AG08396 (cell line): ENCODE measurements at places on chromosomes 7 and 10.

GRCh38 chr7:15972862-15973275 lies 286.4 kb upstream of the MEOX2 start:
- peak; percentile 21 for DNase-seq

DNA sequence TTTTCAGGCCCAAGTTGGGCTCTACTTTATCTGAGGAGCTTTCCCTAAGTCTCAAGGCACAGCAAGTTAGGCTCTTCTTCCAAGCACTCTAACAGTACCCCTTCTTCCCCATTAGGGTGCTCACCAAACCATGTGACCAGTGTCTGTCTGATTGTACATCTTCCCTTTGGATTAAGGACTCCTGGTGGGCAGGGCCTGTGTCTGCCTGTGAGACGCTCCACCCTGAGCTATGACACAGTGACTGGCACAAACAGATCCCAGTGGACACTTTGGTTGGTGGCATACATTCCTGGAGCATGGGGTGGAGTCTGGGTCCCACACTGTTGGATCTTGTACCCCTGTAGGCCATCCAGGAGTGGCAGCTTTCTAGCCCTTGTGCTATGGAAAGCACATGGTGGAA lies 23.8 kb downstream of the PLPP4 start:
- no peak for DNase-seq

DNA sequence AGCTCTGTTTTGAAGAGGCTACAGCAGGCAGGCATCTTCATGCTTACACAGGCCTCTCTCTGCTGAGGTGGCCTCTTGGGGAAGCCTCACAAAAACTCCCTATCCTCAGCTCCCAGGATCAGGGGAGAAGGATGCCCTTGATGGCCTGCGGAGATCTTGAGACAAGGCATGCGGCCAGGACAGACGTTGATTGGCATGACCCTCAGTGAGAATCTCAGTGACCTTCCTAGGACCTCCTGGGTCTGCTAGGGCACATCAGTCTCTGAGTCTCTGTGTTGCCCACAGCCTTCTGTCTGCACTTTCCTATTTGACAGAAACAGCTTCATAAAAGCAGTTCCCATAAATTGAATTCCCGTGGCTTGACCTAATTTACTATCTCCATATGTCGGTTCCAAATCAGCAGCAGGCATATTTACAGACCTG lies 1005.8 kb upstream of the C7orf33 start:
- DNase-seq: no peak

DNA sequence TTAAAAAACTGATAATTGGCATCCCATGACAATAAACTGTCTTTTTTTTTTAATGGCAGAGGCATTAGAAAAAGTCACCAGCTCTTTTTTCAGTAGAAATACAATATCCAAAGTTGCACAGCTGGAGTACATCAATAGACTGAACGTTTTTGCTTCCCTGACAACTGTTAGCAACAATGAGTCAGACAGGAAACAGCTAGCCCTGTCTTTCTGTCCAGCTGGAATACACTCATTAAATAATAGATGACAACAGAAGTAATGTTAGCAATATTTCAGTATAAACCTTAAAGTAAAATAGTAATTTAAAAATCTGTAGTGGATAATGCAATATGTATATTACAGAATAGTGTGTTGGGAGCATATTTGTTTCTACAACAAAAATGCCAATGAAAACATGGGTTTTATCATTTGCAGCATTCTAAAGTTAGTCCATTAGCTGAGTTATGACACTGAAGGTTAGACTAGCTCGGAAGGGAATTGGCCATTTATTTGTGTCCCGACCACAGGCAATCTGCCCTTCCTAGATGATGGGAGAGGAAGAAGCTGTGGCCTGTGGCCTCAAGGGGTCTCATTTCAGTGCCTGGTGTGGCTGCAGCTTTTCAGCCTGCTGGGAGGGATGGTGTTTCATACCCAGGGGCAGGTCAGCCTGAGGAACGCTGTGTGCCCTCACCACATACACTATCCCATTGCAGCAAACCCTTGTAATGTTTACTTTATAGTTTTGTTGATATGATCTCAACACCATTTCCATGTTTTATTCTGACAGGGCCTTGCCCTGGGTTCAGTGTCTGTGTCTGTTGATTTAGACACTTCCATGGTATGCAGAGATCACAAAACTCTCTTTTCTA lies 173.3 kb downstream of the SLC16A9 start:
- DNase-seq: peak; percentile 47

DNA sequence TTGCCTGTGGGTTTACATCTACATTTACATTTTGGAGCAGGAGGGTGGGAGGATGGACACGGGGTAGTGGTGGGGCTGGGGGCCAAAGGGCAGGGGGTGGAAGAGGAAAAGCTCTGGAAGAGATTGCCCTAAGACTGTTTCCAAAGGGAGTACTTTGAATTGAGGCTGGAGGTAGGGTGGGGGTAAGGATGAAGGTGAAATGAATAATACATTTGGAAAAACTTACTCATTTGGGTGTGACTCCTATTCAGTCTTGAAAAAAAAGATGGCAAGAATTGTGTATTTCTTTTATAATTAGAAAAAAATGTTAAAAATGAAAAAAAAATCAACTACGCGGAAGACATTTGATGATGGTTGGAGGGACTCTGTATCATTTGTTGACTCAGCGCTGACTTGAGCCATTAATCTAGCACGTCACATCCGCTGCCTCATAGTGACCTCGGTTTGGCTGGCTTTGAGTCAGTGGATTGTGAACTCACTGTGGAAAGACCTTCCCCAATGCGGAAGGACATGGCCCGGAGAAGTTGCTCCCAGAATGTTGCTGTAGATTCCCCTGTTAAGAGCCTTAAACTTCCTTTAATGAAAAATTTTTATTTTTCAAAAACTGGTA lies 2.8 kb downstream of the FAM180A start:
- DNase-seq: peak; percentile 85

GRCh38 chr7:39259391-39260003 lies 281.8 kb downstream of the POU6F2 start:
- no peak for DNase-seq

DNA sequence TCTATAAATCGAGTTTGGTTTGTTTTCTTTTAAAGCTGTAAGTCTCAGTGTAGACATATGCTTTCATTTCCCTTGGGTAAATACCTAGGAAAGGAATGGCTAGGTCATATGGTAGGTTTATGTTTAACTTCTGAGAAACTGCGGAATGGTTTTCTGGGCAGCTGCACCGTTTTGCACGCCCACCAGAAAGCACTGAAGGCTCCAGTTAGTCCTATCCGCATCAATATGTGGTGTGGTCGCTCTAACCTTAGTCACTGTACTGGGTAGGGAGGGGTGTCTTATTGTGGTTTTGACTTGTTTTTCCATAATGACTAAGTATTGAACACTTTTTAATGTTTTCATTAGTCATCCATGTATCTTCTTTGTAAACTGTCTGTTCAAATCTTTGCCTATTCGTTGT lies 279.5 kb upstream of the AKR1E2 start:
- no peak for DNase-seq

DNA sequence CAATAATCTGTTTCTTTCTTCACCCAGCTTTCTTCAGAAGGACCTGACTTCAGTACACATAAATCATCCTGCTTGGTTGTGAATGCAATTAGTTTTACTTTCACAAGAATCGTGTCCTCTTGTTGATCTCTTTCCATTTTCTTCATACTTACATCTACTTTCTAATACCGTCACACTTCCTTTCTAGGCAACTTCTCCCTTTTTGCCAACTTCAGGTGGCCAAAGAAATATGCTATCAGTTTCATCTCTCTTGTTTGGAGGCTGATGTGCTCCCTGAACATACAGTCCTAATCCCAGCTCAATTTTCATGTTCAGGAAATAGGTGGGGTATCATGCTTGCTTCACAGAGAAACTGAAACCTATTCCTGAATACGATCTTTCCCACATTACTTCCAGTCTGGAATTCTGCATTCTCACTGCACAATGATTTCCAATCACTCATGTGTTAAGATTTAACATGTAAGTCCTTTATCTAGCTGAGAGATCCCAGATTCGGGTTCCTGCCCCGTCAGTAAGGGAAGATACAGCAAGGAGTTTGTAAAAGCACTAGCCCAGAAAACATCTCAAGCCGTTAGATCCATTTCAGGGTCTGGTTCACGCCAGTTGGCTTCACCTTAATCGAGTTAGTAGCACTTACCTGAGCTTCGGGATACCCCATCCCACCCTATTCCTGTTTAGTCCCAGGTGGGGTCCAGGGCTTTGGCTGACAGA lies 994 bp downstream of the SLC25A28 start:
- DNase-seq: no peak
